ENCODE measurements at places on chromosomes 2 and 18. TPM values are rescaled to one million over a fixed set of nuclear protein-coding genes. Genes with fewer than 3 reads are reported as not detected.

The RIT2 gene
- total RNA-seq, result not detected

The RBM43 gene
- total RNA-seq, result 8.0 TPM

The REG1A gene
- total RNA-seq, result not detected

The TMEM163 gene
- 0.26 TPM for total RNA-seq

The EFR3B gene
- 3.3 TPM for total RNA-seq

The CIDEA gene
- not detected for total RNA-seq

The ASXL3 gene
- 0.13 TPM for total RNA-seq

The SCYGR4 gene
- total RNA-seq, result not detected

The NETO1 gene
- not detected for total RNA-seq

The IL36RN gene
- not detected for total RNA-seq

The CRYGC gene
- not detected for total RNA-seq

The PLGLB2 gene
- total RNA-seq, result 0.87 TPM

Data from aortic smooth muscle cell (primary cell).